ENCODE measurements at places on chromosomes 2 and 18.

- no peak for DNase-seq
Observed at GRCh38 chr2:12196495-12196894, 450.1 kb downstream of the LPIN1 start.

DNA sequence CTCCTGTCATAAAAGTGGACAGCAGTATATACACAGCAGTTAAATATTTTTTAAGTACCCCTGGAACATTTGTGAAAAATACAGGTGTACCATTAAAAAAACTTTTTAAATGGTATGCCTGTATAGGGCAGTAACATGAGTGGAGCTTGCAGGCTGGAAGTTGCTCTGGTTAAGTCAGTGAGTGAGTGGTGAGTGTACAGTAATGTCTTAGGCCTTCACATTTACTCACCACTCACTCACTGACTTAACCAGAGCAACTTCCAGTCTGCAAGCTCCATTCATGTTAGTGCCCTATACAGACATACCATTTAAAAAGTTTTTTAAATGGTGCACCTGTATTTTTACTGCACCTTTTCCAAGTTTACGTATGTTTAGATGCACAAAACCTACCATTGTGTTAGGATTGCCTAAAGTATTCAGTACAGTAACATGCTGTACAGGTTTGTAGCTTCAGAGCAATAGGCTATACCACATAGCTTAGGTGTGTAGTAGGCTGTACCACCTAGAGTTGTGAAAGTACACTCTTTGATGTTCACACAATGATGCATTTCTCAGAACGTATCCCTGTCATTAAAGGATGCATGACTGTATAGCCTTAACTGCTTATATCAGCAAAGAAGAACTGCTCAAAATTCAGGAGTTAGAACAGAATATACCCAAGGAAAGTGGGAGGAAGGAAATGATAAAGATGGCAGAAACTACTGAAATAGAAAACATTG lies 112.6 kb downstream of the EHBP1 start:
- no peak for DNase-seq

- DNase-seq = no peak
Observed at GRCh38 chr18:11676867-11677266, 12.2 kb upstream of the GNAL start.

DNA sequence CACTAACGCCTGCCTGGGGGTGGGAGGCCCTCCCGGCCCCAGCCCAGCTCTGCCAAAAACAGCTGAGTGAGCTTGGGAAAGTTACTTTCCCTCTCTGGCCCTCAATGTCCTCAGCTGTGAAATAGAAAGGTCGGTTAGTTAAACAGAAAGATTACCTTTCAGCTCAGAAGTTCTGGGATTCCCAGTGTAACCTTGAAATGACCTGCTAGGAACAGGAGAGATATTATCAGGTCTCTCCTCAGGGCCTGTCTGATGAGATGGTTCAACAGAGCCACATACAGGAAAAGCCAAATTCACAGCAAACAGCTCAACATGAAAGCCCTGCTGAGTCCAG lies 68.8 kb downstream of the LBH start:
- DNase-seq = no peak

DNA sequence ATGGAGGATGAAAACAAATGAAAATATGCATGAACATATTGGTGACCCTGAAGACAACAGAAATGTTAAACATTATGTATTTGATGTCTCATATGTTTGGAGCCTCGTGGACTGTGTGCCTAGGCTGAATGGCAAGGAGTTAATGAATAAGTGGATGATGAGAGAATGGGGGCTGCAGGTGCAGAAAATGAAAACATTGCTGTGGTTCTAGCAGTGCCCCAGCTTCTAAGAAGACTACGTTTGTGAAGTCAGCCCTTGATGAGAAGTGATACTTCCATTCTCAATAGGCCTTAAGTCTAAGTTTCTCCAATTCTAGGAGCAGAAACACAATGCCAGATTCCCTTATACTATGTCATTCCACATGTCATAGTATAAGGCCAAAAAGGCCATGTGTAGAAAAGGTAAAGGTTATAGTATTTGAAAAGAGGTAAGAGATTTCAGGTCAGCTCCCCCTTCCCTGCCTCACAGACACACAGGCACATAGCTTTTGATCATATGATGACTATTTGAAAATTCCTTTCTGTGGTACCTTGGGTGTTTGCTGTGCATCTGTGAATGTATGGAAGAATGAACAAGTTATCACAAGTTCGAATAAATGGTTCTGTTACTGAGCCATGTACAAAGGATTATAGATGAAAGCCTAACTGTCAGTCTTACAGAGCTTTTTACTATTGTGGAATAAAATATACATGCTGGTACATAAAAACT lies 280.8 kb downstream of the SETBP1 start:
- no peak for DNase-seq
